ENCODE measurements at places on chromosomes 1 and 21. TPM values are rescaled to one million over a fixed set of nuclear protein-coding genes. Genes with fewer than 3 reads are reported as not detected.

The GCSAML gene
- 0.47 TPM for total RNA-seq

The PRCC gene
- total RNA-seq = 55.3 TPM

The FAM72B gene
- 1.2 TPM for total RNA-seq

DNA sequence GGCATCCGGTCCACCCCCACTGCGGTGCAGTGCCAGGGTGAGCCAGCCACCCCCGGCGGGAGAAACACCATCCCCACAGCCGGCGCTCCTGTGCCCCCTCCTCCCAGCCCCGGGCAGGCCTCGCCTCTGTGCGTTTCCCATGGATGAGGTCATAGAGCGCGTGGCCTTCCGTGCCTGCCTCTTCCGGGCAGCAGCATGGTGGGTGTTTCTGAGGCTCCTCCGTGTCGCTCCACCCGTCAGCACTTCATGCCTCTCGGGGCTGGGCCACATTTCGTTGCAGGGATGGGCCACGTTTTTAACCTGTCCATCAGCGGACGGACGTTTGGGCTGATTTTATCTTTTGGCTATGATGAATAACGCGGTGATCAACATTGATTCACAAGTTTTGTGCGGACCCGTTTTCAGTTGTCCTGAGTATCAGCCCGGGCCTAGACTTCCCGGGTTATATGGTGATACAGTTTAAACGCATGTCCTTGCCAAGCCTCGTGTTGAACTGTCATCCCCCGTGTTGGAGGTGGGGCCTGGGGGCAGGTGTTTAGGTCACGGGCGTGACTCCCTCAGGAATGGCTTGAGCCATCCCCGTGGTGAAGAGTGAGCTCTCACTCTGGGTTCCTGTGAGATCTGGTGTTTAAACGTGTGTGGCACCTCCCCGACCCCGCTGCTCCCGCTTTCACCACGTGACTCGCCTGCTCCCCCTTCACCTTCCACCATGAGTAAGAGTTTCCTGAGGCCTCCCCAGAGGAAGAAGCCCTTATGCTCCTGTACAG is 64.8 kb downstream of the SLX9 start:
- DNase-seq = no peak

DNA sequence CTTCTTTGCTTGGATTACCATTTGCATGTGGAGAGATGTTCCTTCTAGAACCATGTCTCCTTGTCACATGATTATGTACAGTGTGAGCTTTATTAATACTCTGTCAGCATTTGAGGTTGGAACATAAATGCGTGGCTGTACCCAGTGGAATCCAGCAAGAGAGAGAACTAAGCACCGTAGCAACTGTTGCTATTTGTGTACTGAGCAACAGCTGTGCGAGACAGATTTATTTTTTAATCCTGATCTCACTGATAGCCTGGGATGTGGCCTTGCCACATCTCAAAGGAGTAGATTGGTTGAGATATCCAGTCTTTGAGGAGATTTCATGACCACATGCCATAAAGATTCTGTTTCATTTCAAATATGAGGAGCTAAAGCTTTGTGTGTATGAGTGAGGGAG is 43.4 kb downstream of the KIF1B start:
- no peak for DNase-seq

DNA sequence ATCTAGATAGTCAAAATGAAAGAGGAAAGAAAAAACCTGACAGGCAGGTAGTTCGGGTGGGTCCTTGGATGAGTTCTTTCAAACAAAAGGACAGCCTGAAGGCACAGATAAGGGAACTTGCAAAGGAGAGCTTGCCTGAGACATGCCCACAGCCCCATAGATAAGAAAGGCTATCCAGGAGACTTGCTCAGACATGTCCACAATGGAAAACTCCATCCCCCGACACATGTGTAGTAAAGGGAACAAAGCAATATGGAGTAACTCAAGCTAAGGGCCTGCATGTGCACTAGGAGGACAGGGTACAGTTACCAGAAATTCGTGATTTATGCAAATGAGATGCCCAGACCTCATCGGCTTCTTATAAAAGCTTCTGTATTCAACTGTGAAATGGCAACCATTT is 281.5 kb downstream of the NEGR1 start:
- no peak for DNase-seq

DNA sequence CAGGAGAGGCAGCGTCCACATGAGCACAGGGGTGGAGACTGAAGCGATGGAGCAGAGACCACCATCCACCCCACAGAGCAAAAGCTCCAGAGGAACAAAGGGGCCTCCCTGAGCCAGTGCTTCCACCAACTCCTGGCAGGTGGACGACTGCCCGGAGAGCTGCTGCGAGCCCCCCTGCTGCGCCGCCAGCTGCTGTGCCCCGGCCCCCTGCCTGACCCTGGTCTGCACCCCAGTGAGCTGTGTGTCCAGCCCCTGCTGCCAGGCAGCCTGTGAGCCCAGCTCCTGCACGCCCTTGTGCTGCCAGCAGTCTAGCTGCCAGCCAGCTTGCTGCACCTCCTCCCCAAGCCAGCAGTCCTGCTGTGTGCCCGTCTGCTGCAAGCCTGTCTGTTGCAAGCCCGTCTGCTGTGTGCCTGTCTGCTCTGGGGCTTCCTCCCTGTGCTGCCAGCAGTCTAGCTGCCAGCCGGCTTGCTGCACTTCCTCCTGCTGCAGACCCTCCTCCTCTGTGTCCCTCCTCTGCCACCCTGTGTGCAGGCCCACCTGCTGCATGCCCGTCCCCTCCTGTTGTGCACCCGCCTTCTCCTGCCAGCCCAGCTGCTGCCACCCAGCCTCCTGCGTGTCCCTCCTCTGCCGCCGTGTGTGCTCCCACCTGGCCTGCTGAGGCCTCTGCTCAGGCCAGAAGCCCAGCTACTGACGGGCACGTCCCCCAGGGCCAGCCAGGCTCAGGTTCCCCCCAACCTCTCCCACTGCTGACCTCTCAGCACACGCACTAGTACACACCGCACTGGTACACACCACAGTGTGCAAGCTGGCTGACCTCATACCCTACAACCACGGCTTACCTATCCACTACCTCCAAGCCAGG is 5.4 kb downstream of the KRTAP10-12 start:
- DNase-seq = no peak

DNA sequence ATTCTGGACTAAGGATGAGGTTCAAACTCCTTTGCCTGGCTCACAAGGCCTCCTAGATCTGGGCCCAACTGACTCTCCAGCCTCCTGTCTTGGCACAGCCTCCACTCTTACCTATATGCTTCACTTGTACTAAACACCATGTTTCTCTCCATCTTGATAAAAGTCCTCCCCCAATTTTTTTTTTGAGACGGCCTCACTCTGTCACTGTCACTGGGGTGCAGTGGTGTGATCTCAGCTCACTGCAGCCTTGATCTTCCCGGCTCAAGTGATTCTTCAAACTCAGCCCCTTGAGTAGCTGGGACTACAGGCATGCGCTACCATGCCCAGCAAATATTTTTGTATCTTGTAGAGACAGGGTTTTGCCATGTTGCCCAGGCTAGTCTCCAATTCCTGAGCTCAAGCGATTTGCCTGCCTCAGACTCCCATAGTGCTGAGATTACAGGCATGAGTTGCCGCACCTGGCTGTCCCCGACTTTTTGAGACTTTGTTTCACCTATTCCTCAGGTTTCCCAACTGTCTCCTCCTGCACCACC is 39.7 kb downstream of the CD34 start:
- no peak for DNase-seq

DNA sequence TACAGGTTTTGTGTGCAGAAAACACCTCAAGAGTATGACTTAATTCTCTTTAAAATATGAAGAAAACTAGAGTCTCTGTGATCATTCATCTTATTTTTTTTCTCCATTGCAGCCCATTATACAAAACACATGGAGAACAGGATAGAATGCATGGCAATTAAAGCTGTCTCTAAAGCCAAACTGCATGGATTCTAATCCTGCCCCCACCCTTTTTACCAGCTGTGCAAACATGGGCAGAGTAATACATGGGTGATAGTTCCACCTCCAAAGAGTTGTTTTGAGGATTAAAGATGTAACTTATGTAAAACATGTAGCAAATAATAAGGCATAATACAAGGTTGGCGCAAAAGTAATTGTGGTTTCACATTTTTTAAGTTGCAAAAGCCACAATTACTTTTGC is 114.4 kb downstream of the CLEC20A start:
- no peak for DNase-seq

DNA sequence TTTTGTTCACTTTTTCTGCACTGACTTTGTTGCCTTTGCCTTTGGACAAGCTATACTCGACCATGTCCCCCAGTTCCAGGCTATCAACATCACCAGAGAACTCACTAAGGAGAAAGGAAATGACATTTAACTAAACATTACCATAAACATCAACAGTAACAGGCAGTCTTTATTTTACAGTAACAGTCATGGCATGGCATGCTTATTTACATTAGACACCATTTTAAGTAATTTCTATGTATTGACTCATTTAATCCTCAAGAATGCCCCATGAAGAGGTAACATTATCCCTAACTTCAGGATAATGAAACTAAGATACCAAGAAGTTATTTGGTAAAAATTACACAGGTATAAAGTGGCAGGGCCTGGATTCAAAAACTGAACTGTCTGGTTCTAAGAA is 8.7 kb upstream of the NRAS start:
- no peak for DNase-seq
